Placental epithelial cell (primary cell): ENCODE measurements at places on chromosomes 3 and 15. TPM values are rescaled to one million over a fixed set of nuclear protein-coding genes. Genes with fewer than 3 reads are reported as not detected.

SCN11A gene
- under 0.01 and 0.11 TPM in 2 replicates for total RNA-seq

CCDC50 gene
- 43.6 and 62.1 TPM in 2 replicates for total RNA-seq

TIMP4 gene
- 0.39 and 7.8 TPM in 2 replicates for total RNA-seq

THAP10 gene
- 1.5 and 2.0 TPM in 2 replicates for total RNA-seq

ISL2 gene
- total RNA-seq = not detected in 2 replicates

FSTL1 gene
- total RNA-seq = 985 and 1,689 TPM in 2 replicates

GOLGA6L7 gene
- not detected in 2 replicates for total RNA-seq

FGF7 gene
- total RNA-seq = 0.54 and 0.79 TPM in 2 replicates

ZNF80 gene
- total RNA-seq = under 0.01 TPM in 1 of 2 replicates, not detected in the other

AGBL1 gene
- not detected in 2 replicates for total RNA-seq

C15orf39 gene
- total RNA-seq = 13.1 and 14.5 TPM in 2 replicates

ISLR gene
- 0.39 TPM in 1 of 2 replicates, not detected in the other for total RNA-seq

SLCO2A1 gene
- total RNA-seq = under 0.01 and 3.9 TPM in 2 replicates

MAP6D1 gene
- 4.3 and 11.0 TPM in 2 replicates for total RNA-seq

BSN gene
- total RNA-seq = under 0.01 and 0.11 TPM in 2 replicates

ASB14 gene
- under 0.01 TPM in 1 of 2 replicates, not detected in the other for total RNA-seq

SLC12A1 gene
- not detected in 2 replicates for total RNA-seq
